ENCODE measurements at places on chromosomes 5 and 9. TPM values are rescaled to one million over a fixed set of nuclear protein-coding genes. Genes with fewer than 3 reads are reported as not detected.

DNA sequence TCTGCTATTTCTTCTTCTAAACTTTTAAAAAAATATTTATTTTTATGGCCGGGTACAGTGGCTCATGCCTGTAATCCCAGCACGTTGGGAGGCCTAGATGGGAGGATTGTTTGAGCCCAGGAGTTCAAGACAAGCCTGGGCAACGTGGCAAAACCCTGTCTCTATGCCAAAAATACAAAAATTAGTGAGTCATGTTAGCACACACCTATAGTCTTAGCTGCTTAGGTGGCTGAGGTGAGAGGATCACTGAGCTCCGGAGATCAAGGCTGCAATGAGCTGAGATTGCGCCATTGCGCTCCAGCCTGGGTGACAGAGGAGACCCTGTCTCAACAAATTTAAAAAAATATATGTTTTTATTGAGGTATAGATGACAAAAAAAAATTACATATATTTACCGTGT lies 5.6 kb downstream of the AP3S1 start:
- DNase-seq: no peak

- no peak for DNase-seq
Observed at GRCh38 chr5:79974886-79975285, 16.2 kb downstream of the MTX3 start.

DNA sequence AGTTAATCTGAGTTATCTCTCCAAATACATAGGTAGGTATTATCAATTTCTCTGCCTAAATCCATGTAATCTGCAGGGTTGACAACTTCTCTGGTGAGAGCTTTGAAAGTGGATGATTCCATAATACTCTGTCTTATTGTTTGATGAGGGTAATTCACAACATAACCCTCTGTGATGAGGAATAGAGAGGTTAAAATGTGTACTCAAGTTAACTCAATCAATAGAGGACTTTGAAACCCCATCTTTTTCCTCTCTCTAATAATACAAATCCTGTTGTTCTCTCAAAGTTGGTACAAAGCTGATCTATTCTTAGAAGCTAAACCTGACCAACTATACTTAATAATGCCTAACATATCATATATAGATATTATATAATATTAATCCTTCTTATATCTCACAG lies 100.1 kb downstream of the PLPPR1 start:
- no peak for DNase-seq

- no peak for DNase-seq
Observed at GRCh38 chr9:12854221-12854620, 79.4 kb downstream of the LURAP1L start.

- DNase-seq: no peak
Observed at GRCh38 chr5:151881621-151882225, 42.9 kb downstream of the GLRA1 start.

- no peak for DNase-seq
Observed at GRCh38 chr5:40365342-40366330, 314.1 kb upstream of the PTGER4 start.

- no peak for DNase-seq
Observed at GRCh38 chr9:88403340-88403739, 15.1 kb downstream of the SPIN1 start.

- DNase-seq: no peak
Observed at GRCh38 chr5:504326-505154, 19.7 kb downstream of the SLC9A3 start.

- no peak for DNase-seq
Observed at GRCh38 chr9:13139641-13140171, 139.8 kb downstream of the MPDZ start.

DNA sequence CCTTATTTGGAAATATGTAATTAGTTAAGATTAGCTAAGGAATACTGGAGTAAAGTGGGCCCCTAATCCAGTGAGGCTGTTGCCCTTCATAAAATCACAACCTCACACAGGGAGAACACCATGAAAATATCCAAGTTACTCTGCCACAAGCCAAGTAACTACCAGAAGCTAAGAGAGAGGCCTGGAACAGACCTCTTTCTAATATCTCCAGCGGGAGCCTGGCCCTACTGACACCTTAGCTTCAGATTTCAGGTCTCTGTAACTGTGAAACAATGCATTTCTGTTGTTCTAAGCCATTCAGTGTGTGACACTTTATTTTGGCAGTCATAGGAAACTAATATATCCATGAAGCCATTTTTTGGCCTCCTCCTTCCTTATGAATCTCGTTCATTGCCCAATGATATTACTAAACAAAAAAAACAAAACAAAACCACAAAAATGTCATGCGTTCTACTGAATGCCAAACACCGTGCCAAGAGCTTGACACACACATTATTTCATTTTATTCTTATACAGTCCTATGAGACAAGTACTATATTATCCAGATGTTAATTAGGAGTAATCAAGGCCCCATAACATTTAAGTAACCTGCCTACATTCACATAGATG lies 699.0 kb downstream of the MAT2B start:
- no peak for DNase-seq

- DNase-seq: no peak
Observed at GRCh38 chr9:70013598-70014196, 30.0 kb upstream of the MAMDC2 start.

DNA sequence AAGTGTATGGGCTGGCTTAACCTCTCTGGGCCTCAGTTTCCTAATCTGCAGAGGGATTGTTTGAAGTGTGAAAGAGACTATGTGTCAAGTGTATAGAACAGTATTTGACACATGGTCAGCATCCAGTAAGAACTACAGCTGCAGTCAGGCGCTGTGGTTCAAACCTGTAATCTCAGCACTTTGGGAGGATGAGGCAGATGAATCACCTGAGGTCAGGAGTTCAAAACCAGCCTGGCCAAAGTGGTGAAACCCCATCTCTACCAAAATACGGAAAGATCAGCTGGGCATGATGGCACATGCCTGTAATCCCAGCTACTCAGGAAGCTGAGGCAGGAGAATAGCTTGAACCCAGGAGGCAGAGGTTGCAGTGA lies 31.9 kb upstream of the STING1 start:
- DNase-seq: no peak

- DNase-seq: no peak
Observed at GRCh38 chr5:97041239-97041638, 101.2 kb downstream of the LIX1 start.

- DNase-seq: peak; percentile 71
Observed at GRCh38 chr5:59587489-59588337, 305.8 kb downstream of the PDE4D start.

DNA sequence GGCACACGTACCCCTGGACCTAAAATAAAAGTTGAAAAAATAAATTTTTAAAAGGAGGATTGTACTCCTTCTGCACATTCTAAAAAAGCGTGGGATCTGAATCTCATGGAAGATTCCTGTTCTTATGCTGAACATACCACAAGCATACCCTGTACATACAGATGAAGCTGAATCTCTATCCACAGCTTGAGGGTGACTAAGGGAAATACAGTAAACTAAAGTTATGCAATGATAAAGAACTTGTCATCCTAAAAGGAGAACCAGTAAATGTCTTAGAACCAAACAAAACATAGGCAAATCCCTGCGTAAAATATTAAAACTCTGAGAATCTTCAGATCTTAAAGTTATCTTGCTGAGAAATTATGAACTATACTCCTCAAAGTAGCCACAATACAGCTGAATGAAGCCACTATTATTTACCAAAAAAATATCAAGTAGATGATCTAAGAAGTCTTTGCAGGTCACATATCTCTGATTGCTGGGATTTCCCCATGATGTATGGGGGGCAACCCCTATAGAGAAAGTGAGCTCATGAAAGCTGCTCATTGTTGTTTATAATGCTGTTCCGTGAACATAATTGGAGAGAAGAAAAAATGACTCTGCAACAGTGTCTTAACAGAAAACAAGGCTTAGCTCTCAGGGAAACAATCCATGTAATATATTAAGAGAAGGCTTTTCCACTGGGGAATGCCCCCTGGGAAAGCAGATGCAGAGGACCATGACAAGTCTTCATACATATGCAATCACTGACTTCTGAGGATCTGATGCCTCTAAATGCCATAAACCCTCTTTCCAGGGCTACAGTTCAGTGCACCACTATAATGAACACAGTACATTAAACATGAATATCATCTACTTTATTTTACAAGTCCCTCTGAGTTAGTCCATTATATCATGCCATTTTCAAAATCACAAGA lies 210.1 kb downstream of the EPB41L4A start:
- DNase-seq: no peak

DNA sequence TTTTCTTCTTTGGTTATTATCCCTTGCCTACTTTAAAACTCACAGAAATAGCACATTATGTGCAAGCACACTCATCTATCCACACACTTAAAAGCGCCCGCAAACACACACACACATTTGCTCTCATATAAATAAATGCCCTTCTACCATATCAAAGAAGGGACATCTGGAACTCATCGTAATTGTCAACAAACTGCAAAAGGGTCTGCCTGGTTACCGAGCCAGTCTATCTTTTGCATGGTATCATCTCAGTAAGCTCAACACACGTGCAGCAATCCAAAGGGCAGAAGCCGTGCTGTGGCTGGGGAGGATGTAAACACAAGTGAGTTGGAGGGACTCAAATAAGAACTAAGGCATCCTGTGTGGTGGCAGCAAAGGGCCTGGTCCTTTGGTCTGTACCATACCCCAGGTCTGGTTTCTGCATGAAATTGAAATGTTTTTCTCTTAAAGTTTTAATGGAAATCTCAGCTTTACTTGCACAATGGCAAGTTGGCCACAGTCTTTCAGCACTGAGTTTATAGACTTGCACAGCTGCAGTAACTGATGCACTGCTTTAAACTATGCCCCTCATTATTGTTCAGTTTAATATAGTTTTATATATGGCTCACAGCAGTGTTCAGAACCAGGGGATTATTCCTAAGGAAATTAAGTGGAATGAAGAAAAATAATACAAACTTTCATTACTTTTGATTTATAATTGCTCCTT lies 331.0 kb downstream of the ADAMTS6 start:
- DNase-seq: no peak

- peak; percentile 38 for DNase-seq
Observed at GRCh38 chr9:19464764-19465585, 56.2 kb downstream of the ACER2 start.

GRCh38 chr5:17255471-17256021 lies 38.1 kb downstream of the BASP1 start:
- DNase-seq: no peak

DNA sequence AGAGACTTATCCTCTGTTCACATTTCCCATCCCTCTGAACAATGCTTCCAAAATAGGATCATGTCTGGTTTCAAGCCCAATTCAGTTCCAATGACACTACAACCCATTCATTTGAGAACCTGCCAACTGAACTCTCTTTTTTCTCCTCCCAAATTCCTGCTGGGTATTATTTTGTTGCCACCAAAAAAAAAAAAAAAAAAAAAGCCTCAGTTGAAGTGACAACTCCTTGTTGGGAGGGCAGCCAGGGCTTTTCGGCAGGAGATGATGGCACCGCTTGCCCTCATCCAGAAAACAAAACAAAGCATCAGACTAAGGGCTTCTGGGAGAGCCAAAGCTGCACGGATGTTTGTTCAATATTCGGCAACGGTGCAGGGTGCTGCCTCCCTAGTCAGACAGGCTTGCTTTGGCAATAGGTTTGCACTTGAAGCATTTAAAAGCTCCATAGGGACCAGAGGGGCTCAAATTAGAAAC lies 30.6 kb upstream of the TRIM32 start:
- no peak for DNase-seq

DNA sequence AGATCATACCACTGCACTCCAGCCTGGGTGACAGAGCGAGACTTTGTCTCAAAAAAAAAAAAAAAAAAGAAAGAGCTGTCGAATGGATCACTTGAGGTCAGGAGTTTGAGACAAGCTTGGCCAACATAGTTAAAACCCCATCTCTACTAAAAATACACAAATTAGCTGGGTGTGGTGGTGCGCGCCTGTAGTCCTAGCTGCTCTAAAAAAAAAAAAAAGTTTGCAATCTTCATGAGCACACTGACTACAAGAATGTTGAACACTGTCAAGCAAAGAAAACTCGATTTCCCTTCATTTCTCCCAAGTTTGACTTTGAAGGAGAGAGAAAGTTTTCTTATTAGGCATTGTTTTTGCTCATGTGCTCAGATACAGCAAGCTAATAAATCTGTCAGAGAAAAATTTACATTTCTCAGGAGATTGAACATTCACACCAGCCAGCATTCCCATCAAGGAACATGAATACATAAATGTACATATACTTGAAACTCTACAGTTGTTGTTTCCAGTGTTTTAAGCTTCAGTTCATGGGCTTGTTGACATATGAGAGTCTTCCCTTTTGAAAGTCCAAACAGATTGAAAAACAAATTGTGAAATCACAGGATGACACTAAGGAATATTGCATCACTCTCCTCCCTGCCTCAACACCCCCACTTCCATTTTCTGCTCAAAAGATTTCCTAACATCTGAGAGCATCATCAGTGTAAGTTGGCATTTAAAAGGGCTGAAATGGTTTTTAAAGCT lies 81.8 kb downstream of the ARRDC3 start:
- no peak for DNase-seq

- DNase-seq: no peak
Observed at GRCh38 chr5:63570752-63571151, 391.5 kb downstream of the HTR1A start.

DNA sequence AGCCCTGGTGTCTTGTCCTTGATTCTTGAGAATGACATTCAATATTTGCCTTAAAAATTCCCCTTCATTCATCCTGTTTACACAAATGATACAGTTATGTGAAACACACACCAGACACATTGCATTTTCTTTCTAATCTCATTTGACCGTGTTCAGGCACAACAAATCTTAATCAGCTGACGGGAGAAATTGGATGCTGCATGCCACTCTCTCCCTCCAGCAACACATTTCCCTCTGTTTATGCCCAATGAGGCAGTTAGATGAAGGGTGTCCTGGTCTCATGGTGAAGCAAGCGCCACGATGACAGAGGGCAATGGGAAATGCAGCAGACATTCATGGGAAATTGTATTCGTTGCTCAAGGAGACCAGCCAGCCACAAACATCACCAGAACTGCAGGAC lies 3.2 kb upstream of the FGF1 start:
- DNase-seq: no peak

GRCh38 chr5:110854200-110854599 lies 115.4 kb downstream of the SLC25A46 start:
- no peak for DNase-seq

- no peak for DNase-seq
Observed at GRCh38 chr5:146717951-146718350, 160.6 kb downstream of the PPP2R2B start.

GRCh38 chr5:142388696-142389095 lies 63.9 kb upstream of the SPRY4 start:
- DNase-seq: no peak

DNA sequence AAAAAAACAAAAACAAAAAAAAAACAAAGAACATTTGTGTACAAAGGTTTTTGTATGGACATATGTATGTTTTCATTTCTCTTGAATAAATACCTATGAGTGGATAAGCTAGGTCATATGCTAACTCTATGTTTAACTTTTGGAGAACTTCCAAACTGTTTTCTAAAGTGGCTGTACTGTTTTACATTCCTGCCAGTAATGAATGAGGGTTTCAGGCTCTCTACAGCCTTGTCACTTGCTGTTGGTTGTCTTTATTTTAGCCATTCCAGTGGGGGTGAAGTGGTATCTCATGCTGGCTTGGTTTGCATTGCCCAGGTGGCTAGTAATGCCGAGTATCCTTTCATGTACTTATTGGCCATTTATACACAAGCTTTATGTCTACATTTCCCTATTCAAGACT lies 9.1 kb upstream of the TRIO start:
- no peak for DNase-seq

Gene ADRB2
- polyA plus RNA-seq: 0.13 TPM

Gene CEL
- polyA plus RNA-seq: 5.4 TPM

Gene TTC33
- 35.2 TPM for polyA plus RNA-seq

Gene ZDHHC12
- polyA plus RNA-seq: 17.4 TPM

Gene CAMSAP1
- polyA plus RNA-seq: 23.7 TPM

Gene PCDHA5
- 0.15 TPM for polyA plus RNA-seq

Gene RPP25L
- 23.9 TPM for polyA plus RNA-seq

Gene FCN2
- polyA plus RNA-seq: 0.53 TPM

Gene CREBRF
- 23.0 TPM for polyA plus RNA-seq

Gene EPB41L4B
- 18.6 TPM for polyA plus RNA-seq

Gene TMC1
- 0.69 TPM for polyA plus RNA-seq

Gene BTNL8
- polyA plus RNA-seq: 0.46 TPM

Data from right renal pelvis (tissue), 4 donors.